ENCODE measurements at places on chromosomes 13 and 19. TPM values are rescaled to one million over a fixed set of nuclear protein-coding genes. Genes with fewer than 3 reads are reported as not detected.

The KLF2 gene
- 0.37 TPM for total RNA-seq

The WBP4 gene
- 4.5 TPM for total RNA-seq

The ODAD3 gene
- not detected for total RNA-seq

The TSKS gene
- total RNA-seq, result 0.59 TPM

The ZNF234 gene
- 10.9 TPM for total RNA-seq

The DENND1C gene
- total RNA-seq, result under 0.01 TPM

The NOSIP gene
- 98.5 TPM for total RNA-seq

The SUGP2 gene
- total RNA-seq, result 42.8 TPM

The KIR2DL4 gene
- not detected for total RNA-seq

The IER2 gene
- total RNA-seq, result 24.0 TPM

The ONECUT3 gene
- total RNA-seq, result not detected

The LGALS7B gene
- not detected for total RNA-seq

The CYP2F1 gene
- total RNA-seq, result not detected

The TGFB1 gene
- total RNA-seq, result 14.7 TPM

The TNFSF13B gene
- 1.2 TPM for total RNA-seq

The VSTM1 gene
- not detected for total RNA-seq

The KLK12 gene
- total RNA-seq, result not detected

Data from subcutaneous preadipocyte (primary cell).